Smooth muscle cell of trachea (primary cell): ENCODE measurements at places on chromosomes 2 and 18. TPM values are rescaled to one million over a fixed set of nuclear protein-coding genes. Genes with fewer than 3 reads are reported as not detected.

Gene CCDC150
- total RNA-seq, result 3.6 and 11.3 TPM in 2 replicates

Gene UGT1A3
- not detected in 2 replicates for total RNA-seq

Gene TEX44
- not detected in 2 replicates for total RNA-seq

Gene UXS1
- 31.1 and 32.9 TPM in 2 replicates for total RNA-seq

Gene SERPINB3
- total RNA-seq, result not detected in 2 replicates

Gene EHD3
- 33.0 and 34.6 TPM in 2 replicates for total RNA-seq

Gene ATG9A
- 34.9 and 49.1 TPM in 2 replicates for total RNA-seq

Gene COLEC11
- 0.44 TPM in 1 of 2 replicates, not detected in the other for total RNA-seq

Gene PCBP1
- total RNA-seq, result 47.5 and 66.6 TPM in 2 replicates

Gene TDRD15
- not detected in 2 replicates for total RNA-seq

Gene DSG3
- total RNA-seq, result under 0.01 TPM in 2 replicates

Gene KCNG3
- under 0.01 TPM in 1 of 2 replicates, not detected in the other for total RNA-seq

Gene DIPK1C
- total RNA-seq, result not detected in 2 replicates

Gene FTCDNL1
- total RNA-seq, result 3.3 and 4.5 TPM in 2 replicates

Gene IL37
- not detected in 2 replicates for total RNA-seq

Gene SLC38A11
- 0.29 and 0.99 TPM in 2 replicates for total RNA-seq

Gene IL36RN
- total RNA-seq, result not detected in 2 replicates

Gene RGPD4
- total RNA-seq, result not detected in 2 replicates

Gene NEURL3
- 0.17 TPM in 1 of 2 replicates, not detected in the other for total RNA-seq

Gene C2orf72
- 0.17 TPM in 1 of 2 replicates, not detected in the other for total RNA-seq

Gene LIMS2
- 0.44 and 2.3 TPM in 2 replicates for total RNA-seq

Gene CABLES1
- total RNA-seq, result 10.2 and 35.7 TPM in 2 replicates

Gene NCKAP5
- total RNA-seq, result 1.8 and 3.5 TPM in 2 replicates

Gene UGT1A7
- total RNA-seq, result not detected in 2 replicates

Gene MYCN
- not detected in 2 replicates for total RNA-seq

Gene HOXD9
- total RNA-seq, result 0.17 TPM in 1 of 2 replicates, not detected in the other

Gene FAM110C
- total RNA-seq, result under 0.01 TPM in 1 of 2 replicates, not detected in the other

Gene SERPINB10
- total RNA-seq, result not detected in 2 replicates

Gene ABCB11
- under 0.01 TPM in 1 of 2 replicates, not detected in the other for total RNA-seq

Gene TMEM178A
- 1.0 and 1.3 TPM in 2 replicates for total RNA-seq

Gene ETAA1
- total RNA-seq, result 11.6 and 23.9 TPM in 2 replicates

Gene DNAH7
- total RNA-seq, result 0.66 and 2.3 TPM in 2 replicates

Gene TNFAIP6
- 32.4 and 40.9 TPM in 2 replicates for total RNA-seq

Gene AP1S3
- total RNA-seq, result 2.6 and 4.4 TPM in 2 replicates

Gene MORN2
- 10.8 and 27.3 TPM in 2 replicates for total RNA-seq
